AG09309 (cell line): ENCODE measurements at places on chromosomes 5 and 9.

- DNase-seq: no peak
Observed at GRCh38 chr9:110241858-110242321, 14.4 kb downstream of the TXN start.

- no peak for DNase-seq
Observed at GRCh38 chr5:61647672-61648071, 315.6 kb downstream of the ZSWIM6 start.

DNA sequence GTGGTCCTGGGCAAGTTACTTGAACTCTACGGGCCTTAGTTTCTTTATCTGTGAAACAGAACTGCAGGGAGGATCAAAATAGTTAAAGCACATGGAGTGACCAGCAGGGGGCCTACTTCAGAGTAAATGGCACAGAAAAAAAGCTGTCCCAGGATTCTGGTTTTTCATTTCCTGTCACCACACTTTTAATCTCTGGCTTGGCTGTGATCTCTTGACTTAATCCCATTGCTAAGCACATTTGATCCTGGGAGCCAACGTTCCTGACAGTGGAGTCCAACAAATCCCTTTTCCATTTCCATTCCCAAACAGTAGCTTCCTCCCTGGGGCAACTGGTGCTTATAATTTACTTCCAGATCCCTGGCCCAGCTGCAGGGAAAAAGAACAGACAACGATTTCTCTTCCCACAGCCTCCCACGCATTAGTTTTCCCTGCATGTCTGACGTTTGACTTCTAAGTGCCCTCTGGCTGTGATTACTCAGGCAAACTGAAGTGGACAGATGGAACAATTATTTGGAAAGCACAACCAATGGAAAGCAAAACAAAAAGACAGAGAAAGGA lies 136.5 kb upstream of the STK32A start:
- DNase-seq: peak; percentile 21

DNA sequence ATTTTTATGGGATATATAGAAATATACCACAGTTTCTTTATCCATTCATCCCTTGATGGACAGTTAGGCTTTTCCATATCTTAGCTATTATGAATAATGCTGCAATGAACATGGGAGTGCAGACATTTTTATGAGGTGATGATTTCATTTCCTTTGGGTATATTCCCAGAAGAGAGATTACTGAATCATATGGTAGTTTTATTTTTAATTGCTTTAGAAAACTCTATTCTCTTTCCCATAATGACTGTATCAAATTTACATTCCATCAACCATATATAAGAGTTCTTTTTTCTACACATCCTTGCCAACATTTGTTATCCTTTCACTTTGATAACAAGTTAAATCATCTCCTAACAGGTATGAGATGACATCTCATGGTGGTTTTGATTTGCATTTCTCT lies 821.6 kb downstream of the TLE1 start:
- peak; percentile 44 for DNase-seq

- DNase-seq: no peak
Observed at GRCh38 chr9:70603020-70603411, 188.6 kb upstream of the KLF9 start.

- no peak for DNase-seq
Observed at GRCh38 chr5:159424123-159424522, 93.8 kb upstream of the IL12B start.
